Testis (tissue), 5 donors: ENCODE measurements at places on chromosomes 4 and X. TPM values are rescaled to one million over a fixed set of nuclear protein-coding genes. Genes with fewer than 3 reads are reported as not detected.

DNA sequence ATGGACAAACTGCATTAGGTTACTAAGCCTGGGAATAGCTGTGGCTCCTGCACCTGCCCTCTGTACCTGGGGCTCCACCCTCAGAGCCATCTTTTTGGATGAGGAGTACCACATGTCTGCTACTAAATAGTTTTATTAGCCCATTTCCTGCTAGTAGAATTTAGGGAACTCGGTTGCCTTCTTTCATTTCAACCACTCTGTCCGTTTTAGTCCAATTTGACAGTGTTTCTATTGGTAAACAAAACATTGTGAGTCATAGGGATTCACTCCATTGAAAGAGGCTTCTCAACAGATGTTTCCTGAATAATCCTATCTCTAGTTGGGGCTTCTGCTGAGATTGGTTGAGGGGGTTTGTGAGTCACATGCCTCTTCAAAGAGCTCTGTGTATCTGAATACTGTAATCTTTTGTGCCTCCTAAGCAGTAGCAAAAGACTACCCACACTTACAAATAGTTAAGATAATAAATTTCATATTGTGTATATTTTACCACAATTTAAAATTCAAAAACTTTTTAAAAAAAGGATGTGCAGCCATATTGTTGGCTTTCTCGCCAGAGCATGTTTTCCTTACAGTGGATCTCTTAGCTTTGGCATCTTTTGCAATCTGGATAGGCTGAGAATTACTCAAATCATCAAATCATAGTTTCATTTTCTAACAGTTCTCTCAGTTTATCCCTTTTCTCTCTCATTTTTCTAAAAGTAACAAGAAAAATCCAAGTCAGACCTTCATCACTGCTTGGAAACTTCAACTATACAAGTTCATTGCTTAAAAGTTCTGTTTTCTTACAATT lies 9.9 kb downstream of the FAM200B start:
- no peak for DNase-seq
- no peak overlapping the region for H3K4me3 ChIP-seq
- H3K36me3 ChIP-seq: no peaks in the 10 kb centered on the region
- H3K4me1 ChIP-seq: no peaks in the 10 kb centered on the region
- H3K27me3 ChIP-seq: no peaks in the 10 kb centered on the region
- H3K27ac ChIP-seq: no peak overlapping the region

Gene DTHD1
- 4.3 TPM for total RNA-seq

DNA sequence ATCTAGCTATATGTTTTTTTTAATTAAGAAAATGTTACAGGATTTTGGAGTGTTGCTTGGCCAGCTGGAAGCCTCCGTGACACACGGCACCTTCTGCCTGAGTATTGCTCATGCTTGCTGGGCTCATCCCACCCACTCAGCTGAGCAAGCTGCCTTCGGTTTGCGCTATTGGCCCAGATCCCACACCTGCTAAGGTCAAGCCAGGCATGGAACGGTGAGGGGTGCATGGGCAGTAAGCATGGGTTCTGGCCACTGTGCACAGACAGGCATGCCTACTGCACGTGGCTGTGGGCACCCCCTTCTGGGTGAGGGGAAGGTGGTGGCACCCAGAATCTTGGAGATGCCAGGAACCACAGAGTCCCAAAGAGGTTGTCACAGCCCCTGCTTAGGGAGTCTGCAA lies 1178.4 kb upstream of the PCDH7 start:
- no peaks in the 10 kb centered on the region for H3K36me3 ChIP-seq
- no peak overlapping the region for H3K4me3 ChIP-seq
- DNase-seq: no peak
- H3K27me3 ChIP-seq: no peaks in the 10 kb centered on the region
- H3K27ac ChIP-seq: no peak overlapping the region

DNA sequence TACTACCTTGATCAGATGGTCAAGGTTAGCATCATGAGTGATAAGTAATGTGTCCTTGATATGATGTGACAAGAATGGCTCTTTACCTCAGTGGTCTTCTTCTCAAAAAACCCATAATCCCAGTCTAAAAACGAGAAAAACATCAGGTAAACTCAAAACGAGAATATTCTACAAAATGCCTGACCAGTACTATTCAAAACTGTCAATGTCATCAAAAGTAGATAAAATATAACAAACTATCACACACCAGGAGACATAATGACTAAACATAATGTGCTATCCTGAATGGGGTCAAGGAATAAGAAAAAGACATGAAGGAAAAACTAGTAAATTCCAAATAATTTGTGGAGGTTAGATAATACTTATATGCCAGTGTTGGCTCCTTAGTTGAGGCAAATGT lies 85.2 kb upstream of the PDHA2 start:
- no peaks in the 10 kb centered on the region for H3K36me3 ChIP-seq
- no peaks in the 10 kb centered on the region for H3K4me1 ChIP-seq
- no peak overlapping the region for H3K27ac ChIP-seq
- no peak overlapping the region for H3K4me3 ChIP-seq
- DNase-seq: no peak
- H3K27me3 ChIP-seq: no peaks in the 10 kb centered on the region

GRCh38 chrX:135652602-135653001 lies 60.8 kb upstream of the CT45A1 start:
- no peaks in the 10 kb centered on the region for H3K36me3 ChIP-seq
- H3K27ac ChIP-seq: no peak overlapping the region
- no peak for DNase-seq
- H3K4me3 ChIP-seq: no peak overlapping the region
- no peaks in the 10 kb centered on the region for H3K27me3 ChIP-seq
- no peaks in the 10 kb centered on the region for H3K4me1 ChIP-seq

GRCh38 chrX:9634551-9634950 lies 131.1 kb downstream of the GPR143 start:
- no peak overlapping the region for H3K27ac ChIP-seq
- no peak for DNase-seq
- no peaks in the 10 kb centered on the region for H3K4me1 ChIP-seq
- H3K27me3 ChIP-seq: no peaks in the 10 kb centered on the region
- H3K36me3 ChIP-seq: no peaks in the 10 kb centered on the region

DNA sequence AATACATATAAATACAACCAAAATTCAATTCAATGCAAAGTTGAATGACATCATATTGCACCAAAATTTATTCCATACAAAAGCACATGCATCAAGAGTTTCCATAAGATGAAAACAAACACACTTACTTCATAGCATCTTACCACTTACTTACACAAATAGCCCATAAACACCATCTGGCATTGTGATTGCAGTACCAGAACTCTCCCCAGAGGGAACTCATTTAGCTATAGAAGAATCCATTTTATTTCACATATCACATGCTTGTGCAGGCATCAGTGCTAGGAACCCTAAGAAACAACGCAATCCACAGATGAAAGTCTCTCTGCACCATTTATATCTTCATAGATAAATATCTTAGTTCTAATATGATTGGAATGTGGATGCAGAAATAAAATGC lies 77.9 kb downstream of the SLC7A11 start:
- H3K27ac ChIP-seq: no peak overlapping the region
- H3K4me1 ChIP-seq: no peaks in the 10 kb centered on the region
- no peak for DNase-seq
- H3K27me3 ChIP-seq: no peaks in the 10 kb centered on the region

DNA sequence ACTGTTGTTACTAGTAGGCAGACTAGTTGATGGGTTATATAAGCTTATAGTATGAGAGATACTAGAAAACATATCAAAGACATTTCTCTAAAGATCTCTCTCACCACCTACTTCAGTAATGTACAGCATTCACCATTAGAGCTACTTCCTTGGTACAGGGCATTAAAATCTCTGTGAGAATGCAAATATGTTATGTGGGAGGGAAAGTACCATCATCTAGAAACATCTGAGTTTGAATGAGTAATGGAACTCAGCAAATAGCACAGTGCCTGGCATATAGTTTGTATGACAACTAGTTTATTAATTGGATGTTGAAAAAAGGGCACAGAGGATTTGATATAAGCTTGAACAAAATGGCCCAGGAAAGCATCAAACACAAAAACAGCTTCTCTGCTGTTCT lies 211.1 kb downstream of the GLUD2 start:
- H3K27me3 ChIP-seq: no peaks in the 10 kb centered on the region
- DNase-seq: no peak

DNA sequence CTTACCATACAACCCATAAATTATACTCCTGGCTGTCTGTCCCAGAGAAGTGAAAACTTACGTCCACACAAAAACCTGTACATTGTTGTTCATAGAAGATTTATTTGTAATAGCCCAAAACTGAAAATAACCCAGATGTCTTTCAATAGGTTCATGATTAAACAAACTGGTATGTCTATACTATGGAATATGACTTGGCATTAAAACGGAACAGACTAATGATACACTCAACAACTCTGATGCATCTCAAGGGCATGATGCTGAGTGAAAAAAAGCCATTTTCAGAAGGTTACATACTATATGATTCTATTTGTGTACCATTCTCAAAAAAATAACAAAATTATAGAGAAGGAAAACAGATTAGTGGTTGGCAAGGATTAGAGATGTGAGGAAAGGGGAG lies 11.6 kb upstream of the MND1 start:
- no peak overlapping the region for H3K27ac ChIP-seq
- no peaks in the 10 kb centered on the region for H3K36me3 ChIP-seq
- H3K4me3 ChIP-seq: no peak overlapping the region

DNA sequence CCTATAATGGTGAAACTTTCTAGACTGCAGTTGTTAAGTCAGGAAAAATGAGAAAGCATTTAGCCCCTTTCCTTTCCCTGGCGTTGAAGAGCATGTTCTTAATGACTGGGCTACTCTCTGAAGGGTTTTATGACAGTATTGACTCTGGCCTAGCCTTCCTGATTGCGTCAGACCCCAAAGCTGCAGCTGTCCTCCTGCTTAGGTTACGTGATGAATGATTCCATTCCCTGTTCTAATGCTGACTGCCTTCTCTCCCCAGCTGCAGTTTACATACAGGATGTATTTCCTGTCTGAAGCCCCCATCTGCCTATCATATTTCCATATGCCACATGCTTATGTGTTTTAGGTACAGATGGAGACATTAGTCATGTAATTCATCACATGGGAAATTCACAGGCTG lies 105.8 kb upstream of the EGFL6 start:
- no peaks in the 10 kb centered on the region for H3K4me1 ChIP-seq
- H3K27me3 ChIP-seq: no peaks in the 10 kb centered on the region
- H3K4me3 ChIP-seq: no peak overlapping the region
- H3K27ac ChIP-seq: no peak overlapping the region
- H3K36me3 ChIP-seq: no peaks in the 10 kb centered on the region
- no peak for DNase-seq

- no peaks in the 10 kb centered on the region for H3K27me3 ChIP-seq
- no peaks in the 10 kb centered on the region for H3K4me1 ChIP-seq
- H3K4me3 ChIP-seq: no peak overlapping the region
- H3K27ac ChIP-seq: no peak overlapping the region
- DNase-seq: no peak
Measured at GRCh38 chr4:56828784-56829535, 7.5 kb upstream of the SPINK2 start.

DNA sequence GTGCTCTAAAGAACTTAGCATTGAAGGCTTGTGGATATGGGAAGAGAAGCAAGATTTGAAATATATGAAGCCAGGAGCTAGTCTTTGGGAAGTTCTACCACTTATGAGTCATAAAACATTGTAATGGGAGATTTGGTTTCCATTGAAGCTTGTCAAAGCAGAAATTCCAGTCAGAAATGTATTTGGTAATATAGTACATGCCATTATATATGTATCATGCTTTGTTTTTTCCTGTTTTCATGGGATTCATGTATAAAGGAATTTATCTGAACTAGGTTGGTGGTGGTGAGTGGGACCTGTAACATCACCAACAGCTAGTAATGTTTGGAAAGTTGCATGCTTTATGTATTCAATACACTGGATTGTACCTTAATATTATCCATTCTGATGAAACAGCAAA lies 14.6 kb upstream of the DCAF8L2 start:
- peaks cover 4% of the 10 kb centered on the region for H3K4me1 ChIP-seq
- H3K4me3 ChIP-seq: no peak overlapping the region
- no peaks in the 10 kb centered on the region for H3K36me3 ChIP-seq
- DNase-seq: no peak
- no peak overlapping the region for H3K27ac ChIP-seq

Gene TLR6
- total RNA-seq: 1.2 TPM

Gene TMPRSS11A
- not detected for total RNA-seq
